HFFc6 (cell line): ENCODE measurements at places on chromosomes 11 and 22. TPM values are rescaled to one million over a fixed set of nuclear protein-coding genes. Genes with fewer than 3 reads are reported as not detected.
A peak's percentile ranks its signal among the peaks of the same experiment; 100 is the strongest.

TIMM10 gene
- 43.6 to 66.2 TPM (median 55.2 TPM) in 3 replicates for total RNA-seq

ARHGEF17 gene
- total RNA-seq = 92.6 to 105 TPM (median 93.4 TPM) in 3 replicates

EIF4G2 gene
- 1,045 to 1,309 TPM (median 1,231 TPM) in 3 replicates for total RNA-seq

TOLLIP gene
- total RNA-seq = 46.2 to 53.6 TPM (median 51.0 TPM) in 3 replicates

DNA sequence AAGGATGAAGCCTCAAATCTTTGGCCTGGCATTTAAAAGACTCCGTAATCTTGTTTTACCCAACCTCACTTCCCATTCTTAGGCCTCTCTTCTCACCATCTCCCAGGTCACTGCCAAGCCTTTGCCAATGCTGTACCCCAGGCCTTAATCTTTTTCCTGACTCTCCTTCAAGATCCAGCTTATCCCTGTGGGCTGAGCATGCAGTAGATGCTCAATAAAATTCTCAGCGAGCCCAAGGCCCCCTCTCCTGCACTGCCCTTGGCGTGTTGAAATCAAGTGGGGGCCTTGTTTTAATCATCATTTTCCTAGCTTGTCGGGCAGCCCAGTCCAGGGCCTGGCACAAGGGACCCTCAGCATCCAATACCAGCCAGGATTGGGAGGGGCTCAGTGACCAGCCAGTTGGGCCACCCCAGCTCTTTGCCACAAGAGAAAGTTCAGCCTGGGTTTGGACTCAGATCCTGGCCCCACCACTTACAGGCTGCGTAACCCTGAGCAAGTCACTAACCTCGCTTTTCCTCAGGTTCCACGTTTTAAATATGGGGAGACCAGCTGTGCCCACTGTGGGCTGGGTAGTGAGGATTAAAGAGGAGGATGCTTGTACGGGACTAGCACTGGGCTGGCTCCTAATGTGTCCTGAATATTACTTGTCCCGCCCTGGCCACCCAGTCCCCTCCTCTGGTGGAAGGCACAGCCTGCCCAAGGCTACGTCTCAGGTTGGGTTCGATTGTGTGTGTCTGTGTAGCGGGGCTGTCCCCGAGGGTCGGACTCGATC, 943 bp upstream of the YWHAH start:
- no peak for DNase-seq

GRCh38 chr11:59708537-59708936, 5.1 kb downstream of the OR10V1 start:
- peak; percentile 41 for DNase-seq

- no peak for DNase-seq
Measured at GRCh38 chr11:134560566-134561330, 148.7 kb upstream of the B3GAT1 start.

- no peak for DNase-seq
Measured at GRCh38 chr11:40998920-40999319, 460.5 kb downstream of the LRRC4C start.

DNA sequence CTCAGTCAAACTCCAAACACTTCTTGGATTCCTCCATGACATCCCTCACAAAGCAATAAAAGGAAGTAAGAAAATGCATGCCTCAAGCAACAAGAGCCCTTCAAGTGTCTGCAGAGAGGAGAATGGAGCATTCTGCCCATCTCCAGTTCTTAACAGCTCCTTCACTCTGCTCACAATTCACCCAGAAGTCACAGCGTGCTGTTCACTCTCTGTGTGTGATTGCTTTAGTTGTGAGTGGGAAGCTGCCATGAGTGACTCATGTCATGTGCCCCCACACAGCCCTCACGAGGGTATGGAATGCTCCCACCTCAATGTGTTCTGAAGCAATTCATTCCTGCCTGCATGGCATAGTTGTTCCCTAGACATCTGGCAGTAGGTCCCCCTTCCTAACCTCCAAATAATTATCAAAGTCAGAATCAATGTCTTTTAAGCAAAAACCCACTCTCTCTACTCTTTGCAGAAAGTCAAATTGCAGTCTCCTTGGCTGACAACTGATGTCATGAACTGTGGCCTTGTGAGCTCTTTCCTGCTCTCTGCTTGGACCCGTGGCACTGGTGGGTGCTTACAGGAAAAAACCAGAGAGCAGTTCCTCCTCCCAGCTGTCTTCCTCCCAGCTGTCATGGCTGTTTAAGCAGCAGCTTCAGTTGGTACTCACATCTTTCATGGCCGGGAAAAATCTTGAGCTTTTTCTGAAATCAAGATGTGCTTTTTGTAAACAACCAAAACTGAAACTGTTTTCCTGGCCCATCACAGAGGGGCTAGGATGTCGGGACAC, 112.1 kb upstream of the SPON1 start:
- DNase-seq = no peak

- DNase-seq = no peak
Measured at GRCh38 chr22:37386441-37386840, 40.8 kb downstream of the ELFN2 start.

DNA sequence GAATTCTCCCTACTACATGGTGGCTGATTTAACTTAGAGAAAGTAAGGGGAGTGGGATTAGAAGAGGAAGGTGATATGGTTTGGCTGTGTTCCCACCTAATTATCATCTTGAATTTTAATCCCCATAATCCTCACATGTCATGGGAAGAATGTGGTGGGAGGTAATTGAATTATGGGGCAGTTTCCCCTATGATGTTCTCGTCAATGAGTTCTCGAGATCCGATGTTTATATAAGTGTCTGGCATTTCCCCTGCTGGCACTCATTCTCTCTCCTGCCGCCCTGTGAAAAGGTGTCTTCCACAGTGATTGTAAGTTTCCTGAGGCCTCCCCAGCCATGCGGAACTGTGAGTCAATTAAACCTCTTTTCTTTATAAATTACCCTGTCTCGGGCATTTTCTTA, 169.3 kb downstream of the CASP12 start:
- DNase-seq = no peak

- DNase-seq = no peak
Measured at GRCh38 chr11:26676641-26677040, 45.2 kb downstream of the SLC5A12 start.
